ENCODE measurements at places on chromosomes 2 and 18.

GRCh38 chr2:232505856-232506255, 14.3 kb upstream of the PRSS56 start:
- no peak overlapping the region for H3K27ac ChIP-seq
- H3K27me3 ChIP-seq = peaks cover 6% of the 10 kb centered on the region
- no peak for DNase-seq
- no peak overlapping the region for H3K4me3 ChIP-seq
- H3K4me1 ChIP-seq = peaks cover 22% of the 10 kb centered on the region

- no peak for DNase-seq
- H3K4me1 ChIP-seq = no peaks in the 10 kb centered on the region
- no peak overlapping the region for H3K27ac ChIP-seq
- no peaks in the 10 kb centered on the region for H3K36me3 ChIP-seq
These were observed 21.5 kb upstream of the EPC2 start for GRCh38 chr2:148623086-148623485.

GRCh38 chr2:118309946-118310680, 221.8 kb downstream of the INSIG2 start:
- H3K27ac ChIP-seq = no peak overlapping the region
- peaks cover 66% of the 10 kb centered on the region for H3K27me3 ChIP-seq
- peak; percentile 70 for DNase-seq
- peaks cover 19% of the 10 kb centered on the region for H3K4me1 ChIP-seq

GRCh38 chr2:40304340-40304739, 147.6 kb downstream of the SLC8A1 start:
- H3K4me3 ChIP-seq = no peak overlapping the region
- H3K27me3 ChIP-seq = no peaks in the 10 kb centered on the region
- peaks cover 25% of the 10 kb centered on the region for H3K4me1 ChIP-seq
- H3K36me3 ChIP-seq = no peaks in the 10 kb centered on the region

DNA sequence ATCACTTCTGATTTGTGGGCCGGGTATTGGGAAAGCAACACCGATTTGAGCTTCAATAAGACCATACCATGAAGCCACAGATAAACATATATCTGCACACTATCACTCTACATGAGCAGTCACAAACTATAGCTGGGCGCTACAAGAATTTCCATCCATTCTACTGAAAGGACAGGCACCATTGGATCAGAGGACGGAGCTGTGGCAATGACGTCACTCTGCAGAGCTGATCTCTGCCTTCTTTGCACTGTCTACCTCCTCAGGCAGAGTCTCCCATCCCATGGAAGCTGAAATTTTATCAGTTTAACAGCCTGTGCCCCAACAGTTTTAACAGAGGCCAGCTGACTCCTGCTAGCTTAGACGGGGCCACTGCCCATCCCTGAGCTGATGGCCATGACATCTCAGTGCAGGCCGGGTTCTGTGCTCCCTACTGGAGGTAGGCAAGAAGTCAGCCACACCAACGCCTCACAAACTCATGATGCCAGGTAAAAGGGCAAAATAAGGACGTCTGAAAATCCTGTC, 389.6 kb upstream of the SALL3 start:
- DNase-seq = no peak
- no peak overlapping the region for H3K4me3 ChIP-seq

DNA sequence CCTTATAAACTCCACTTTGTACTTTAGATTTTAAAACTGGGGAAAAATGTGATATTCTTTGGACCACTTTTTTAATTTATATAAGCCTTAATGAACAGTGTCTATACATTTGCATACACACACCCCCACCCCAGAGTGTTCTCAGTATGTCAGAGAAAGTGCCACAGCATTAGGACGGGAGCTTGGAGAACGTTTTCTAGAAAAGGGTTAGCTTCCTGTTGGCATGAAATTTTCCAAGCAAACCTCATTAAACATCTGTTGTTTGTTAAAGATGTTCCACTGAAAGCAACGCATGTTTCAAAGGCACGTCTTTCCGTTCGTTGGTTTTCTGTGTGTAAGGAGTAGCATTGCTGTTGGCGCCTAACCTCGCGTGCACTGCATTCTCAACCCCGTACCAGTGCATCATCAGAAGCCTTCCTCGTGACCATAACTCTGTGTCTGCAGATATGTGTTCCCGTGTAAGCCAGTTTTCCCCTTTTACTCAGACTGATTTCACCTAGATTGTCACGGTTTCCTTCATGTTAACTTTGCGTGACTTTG, 228.5 kb downstream of the ALPK2 start:
- H3K4me1 ChIP-seq = peaks cover 18% of the 10 kb centered on the region
- DNase-seq = no peak
- no peaks in the 10 kb centered on the region for H3K36me3 ChIP-seq
- no peak overlapping the region for H3K4me3 ChIP-seq
- no peak overlapping the region for H3K27ac ChIP-seq

GRCh38 chr18:30971338-30971956, 71.1 kb downstream of the DSC3 start:
- H3K4me1 ChIP-seq = no peaks in the 10 kb centered on the region
- no peak overlapping the region for H3K4me3 ChIP-seq
- H3K27me3 ChIP-seq = no peaks in the 10 kb centered on the region
- DNase-seq = no peak
- H3K36me3 ChIP-seq = no peaks in the 10 kb centered on the region

DNA sequence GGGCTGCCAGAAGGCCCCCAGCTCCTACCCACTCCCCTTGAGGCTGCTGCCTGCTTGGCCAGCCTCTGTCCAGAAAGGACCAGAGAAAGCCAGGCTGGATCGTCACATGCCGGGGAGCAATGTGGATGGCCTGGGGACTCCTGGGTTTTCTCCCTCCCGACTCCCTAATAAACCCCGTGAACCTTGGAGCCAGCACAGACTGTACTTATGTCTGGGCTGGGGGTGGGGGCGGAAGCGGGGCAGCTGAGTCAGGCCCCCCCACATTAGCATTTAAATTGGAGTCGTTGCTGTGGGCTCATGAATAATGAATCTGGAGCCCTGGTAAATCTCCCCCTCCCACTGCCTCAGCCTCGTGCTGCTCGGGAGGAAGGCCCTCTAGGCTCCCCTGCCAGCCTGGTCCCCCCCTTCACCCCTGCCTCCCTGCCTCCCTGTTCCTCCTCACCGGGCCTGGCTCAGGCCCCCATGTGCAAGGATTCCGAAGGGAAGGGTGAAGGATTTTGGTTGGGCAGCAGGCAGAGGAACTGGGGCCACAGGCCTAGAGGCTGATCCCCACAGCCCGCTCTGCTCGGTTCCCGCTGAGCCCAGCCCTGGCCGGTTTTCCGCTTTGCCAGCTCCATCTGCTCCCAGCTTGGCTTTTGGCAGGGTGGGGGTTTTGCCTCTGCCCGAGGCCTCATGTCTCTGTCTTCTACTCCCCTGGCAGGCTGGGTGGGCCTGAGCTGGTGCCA, 7.3 kb upstream of the ASIC4 start:
- H3K27me3 ChIP-seq = no peaks in the 10 kb centered on the region
- no peak for DNase-seq
- peaks cover 26% of the 10 kb centered on the region for H3K4me1 ChIP-seq
- no peak overlapping the region for H3K27ac ChIP-seq
- H3K4me3 ChIP-seq = no peak overlapping the region

GRCh38 chr2:179543361-179543901, 278.8 kb upstream of the SESTD1 start:
- H3K4me1 ChIP-seq = no peaks in the 10 kb centered on the region
- H3K4me3 ChIP-seq = no peak overlapping the region
- H3K27ac ChIP-seq = no peak overlapping the region
- H3K36me3 ChIP-seq = no peaks in the 10 kb centered on the region
- no peaks in the 10 kb centered on the region for H3K27me3 ChIP-seq
- no peak for DNase-seq

- no peak overlapping the region for H3K4me3 ChIP-seq
- H3K4me1 ChIP-seq = no peaks in the 10 kb centered on the region
- no peaks in the 10 kb centered on the region for H3K36me3 ChIP-seq
- peak; percentile 64 for DNase-seq
- no peaks in the 10 kb centered on the region for H3K27me3 ChIP-seq
These were observed 23.6 kb downstream of the KCNE4 start for GRCh38 chr2:223075301-223076270.

DNA sequence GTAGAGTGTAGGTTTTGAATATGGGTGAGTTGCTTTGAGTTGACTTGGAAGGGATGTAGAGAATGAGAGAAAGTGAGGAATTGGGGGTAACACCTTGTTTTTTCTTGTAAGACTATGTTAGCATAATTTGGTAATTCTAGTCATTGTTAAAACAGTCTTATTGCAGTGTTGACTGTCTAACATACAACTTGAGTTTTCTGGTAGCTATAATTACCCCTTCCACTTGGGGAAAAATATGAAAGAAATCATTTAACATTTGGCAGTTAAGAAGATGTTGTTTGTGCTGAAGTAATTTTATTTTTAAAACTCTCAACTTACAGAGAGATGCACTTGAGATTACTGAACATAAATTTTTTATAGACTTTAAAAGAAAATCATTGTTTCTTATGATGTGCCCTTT, 108.2 kb downstream of the COMMD1 start:
- H3K27me3 ChIP-seq = no peaks in the 10 kb centered on the region
- no peak for DNase-seq
- no peaks in the 10 kb centered on the region for H3K36me3 ChIP-seq
- peaks cover 32% of the 10 kb centered on the region for H3K4me1 ChIP-seq
- H3K4me3 ChIP-seq = no peak overlapping the region

DNA sequence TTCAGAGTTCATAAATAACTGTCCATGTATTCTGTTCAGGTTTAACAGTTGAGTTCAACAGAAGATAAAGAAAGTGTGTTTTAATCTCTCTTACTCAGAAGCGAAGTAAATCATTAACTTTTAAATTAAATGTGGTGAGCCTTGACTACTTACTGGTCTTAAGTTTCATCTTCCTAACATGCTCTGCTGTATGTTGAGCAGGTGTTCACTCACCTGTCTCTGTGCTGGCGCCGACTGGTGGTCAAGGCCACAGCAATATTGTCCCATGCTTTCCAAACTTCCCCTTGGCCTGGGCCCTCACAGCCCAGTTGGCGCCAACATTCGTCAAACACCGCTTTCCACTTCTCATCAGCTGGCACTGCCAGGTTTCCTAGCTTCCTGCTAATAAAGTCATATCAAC, 17.0 kb upstream of the MPP4 start:
- no peak overlapping the region for H3K27ac ChIP-seq
- H3K27me3 ChIP-seq = no peaks in the 10 kb centered on the region
- no peak overlapping the region for H3K4me3 ChIP-seq
- DNase-seq = no peak
- no peaks in the 10 kb centered on the region for H3K4me1 ChIP-seq

DNA sequence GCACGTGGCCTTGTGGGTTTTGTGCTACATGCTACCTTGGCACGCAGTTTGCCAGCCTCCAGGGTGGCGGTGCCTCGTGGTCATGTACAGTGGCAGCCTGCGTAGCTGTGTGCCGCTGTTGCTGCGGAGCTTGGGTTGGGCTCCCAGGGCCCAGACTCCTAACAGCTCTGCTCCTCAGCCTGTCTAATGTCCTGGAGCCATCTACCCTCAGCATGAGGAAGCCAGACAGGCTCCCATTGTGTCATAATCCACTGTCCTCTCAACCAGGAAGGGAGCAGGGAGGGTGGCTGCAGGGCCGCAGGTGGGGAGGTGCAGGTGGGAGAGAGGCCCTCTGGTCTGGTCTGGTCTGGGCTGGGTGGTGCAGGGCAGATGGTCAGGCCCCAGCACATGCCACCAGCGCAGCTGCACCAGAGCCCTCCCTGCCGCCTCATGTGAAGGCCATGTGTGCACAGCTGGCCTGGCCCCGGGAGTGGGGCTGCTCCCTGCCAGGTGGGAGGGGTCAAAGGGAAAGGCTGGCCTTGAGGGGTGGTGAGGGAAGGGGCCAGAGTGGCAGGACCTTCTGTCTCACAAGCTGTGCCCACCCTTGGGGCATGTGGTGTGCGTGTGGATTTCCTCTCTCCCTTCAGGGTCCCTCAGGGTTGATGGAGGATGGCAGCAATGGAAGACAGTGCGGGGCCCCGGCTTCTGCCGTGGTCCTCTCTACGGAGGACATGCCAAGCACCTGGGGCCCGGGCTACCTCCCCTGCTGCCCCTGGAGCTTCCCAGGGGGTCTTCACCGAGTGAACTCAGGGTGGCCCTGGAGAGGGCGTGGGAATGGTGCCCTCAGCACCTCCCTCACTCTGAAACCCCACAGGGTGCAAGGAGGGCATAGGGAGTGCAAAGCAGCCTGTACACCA, 4.8 kb downstream of the ATOH8 start:
- H3K36me3 ChIP-seq = peaks cover 53% of the 10 kb centered on the region
- no peak overlapping the region for H3K27ac ChIP-seq
- H3K4me1 ChIP-seq = peaks cover 82% of the 10 kb centered on the region
- no peaks in the 10 kb centered on the region for H3K27me3 ChIP-seq

GRCh38 chr18:4433717-4434116, 21.4 kb downstream of the DLGAP1 start:
- no peak overlapping the region for H3K4me3 ChIP-seq
- no peaks in the 10 kb centered on the region for H3K27me3 ChIP-seq
- no peaks in the 10 kb centered on the region for H3K36me3 ChIP-seq
- H3K27ac ChIP-seq = no peak overlapping the region
- no peaks in the 10 kb centered on the region for H3K4me1 ChIP-seq

DNA sequence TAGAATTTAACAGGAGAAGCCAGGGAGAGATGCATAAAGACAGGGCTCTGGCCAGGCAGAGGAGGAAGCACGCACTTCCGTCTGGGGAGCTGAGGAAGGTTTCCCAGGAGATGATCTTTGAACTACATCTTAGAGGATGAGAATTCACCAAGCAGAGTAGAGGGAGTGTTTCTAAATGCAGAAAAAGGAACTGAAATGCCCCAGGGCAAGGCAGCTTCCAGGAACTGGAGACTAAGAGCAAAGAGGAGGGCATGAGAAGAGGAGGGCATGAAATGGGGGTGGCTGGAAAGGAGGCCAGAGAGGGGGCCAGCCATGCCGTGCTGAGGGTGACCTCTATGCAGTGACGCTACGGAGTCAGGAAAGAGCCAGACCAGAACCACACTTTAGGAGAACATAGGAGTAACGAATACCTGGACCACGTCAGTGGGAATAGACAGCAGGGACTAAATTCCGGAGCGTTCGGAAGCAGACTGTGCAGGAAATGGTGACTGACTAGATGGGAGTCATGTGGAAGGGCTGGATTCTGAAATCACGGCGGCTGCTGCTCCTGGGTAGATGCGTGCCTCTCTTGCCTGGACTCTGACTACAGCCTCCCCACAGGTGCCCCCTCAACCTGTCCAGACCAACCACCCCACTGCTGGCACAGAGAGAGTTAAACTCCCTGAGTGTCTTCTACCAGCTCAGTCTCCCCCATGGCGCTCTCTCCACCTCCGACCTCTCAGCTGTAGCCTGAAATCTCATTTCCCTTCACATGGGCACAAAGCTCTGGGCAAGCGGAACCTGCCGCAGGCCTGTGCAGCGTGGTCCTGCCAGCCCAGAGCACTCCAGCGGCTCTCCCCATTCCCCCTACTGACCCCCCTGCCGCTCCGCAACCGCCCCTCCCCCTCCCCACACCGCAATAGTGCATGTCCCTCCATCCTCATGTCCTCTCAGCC, 87.0 kb upstream of the RTN4 start:
- H3K4me1 ChIP-seq = peaks cover 54% of the 10 kb centered on the region
- H3K4me3 ChIP-seq = no peak overlapping the region
- DNase-seq = no peak
- H3K36me3 ChIP-seq = no peaks in the 10 kb centered on the region
- peak overlapping the region; percentile 63 for H3K27ac ChIP-seq
- no peaks in the 10 kb centered on the region for H3K27me3 ChIP-seq

- H3K27me3 ChIP-seq = no peaks in the 10 kb centered on the region
- H3K27ac ChIP-seq = no peak overlapping the region
- H3K36me3 ChIP-seq = no peaks in the 10 kb centered on the region
- H3K4me1 ChIP-seq = no peaks in the 10 kb centered on the region
- no peak for DNase-seq
These were observed 358.2 kb downstream of the RBM43 start for GRCh38 chr2:150903461-150903860.

Measured in esophagus muscularis mucosa (tissue), 4 donors.